NCI-H2171 (cell line): ENCODE measurements at places on chromosomes 16 and 17.

DNA sequence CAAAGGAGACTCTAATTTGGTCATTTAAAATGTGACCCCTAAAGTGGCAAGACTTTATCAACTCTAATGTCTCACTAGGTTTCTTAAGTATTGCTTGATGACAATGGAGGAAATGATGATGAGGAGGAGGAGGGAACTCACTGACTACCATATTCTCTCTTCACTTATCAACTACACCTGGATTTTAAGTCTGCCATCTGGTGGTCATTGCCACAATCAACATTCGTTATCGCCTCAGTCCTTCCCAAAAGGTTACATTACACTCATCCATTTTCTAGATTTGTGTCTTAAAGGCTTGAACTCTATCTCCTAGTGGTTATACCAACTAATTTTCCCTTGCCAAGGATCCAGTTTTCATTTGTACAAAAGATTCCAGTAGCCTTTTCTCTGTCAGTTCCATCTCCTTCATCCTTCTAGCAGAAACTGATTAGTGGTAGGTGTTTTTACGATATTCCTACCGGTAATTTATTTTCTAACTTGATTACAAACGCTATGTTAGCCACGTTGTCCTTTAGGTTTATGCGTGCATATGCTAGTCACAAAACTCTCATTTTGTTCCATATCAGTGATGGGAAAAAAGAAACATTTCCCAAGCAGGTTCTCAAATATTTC is 114.6 kb upstream of the NOG start:
- DNase-seq: no peak

DNA sequence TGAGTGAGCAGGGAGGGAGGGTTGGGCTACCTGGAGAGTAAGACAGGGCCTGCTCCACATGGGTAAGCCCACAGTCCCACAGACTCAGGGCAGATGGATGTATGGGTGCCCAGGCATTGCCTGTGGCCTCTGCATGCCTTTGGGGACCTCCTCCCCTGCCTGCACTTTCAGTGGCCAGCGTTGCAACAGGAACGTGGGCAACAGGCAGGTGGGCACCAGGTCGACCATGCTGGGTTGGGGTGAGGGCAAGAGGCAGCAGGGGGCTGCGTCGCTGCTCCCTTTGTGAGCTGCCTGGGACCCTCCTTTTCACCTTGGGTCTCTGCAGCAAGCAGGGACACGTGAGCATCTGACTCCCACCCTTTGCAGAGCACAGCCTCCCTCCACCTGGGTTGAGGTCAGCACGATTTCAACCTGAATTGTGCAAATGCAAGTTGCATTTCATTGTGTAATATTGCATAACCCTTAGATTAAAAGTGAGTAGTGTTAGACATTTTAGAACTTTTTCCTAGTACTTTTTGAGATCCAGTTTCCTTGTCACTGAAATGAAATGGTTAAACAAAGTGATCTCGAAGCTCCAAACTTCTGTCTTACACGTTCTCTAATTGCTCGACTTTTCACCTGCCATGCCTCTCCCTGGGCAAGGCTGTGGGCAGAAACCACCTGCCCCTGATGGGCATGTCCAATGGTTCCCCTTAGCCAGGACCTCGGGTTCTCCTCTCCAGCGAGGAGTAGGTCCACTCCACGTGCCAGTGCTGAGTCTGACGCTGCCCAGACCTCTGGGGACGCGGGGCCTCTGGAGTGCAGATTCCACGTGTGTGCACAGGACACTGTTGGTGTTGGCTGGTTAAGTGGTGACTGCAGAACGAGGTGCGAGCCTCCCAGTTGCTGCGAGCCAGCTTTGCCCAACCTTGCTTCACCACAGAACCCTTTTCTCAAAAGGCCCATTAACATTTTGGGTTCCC is 32.9 kb upstream of the IL17C start:
- no peak for DNase-seq

DNA sequence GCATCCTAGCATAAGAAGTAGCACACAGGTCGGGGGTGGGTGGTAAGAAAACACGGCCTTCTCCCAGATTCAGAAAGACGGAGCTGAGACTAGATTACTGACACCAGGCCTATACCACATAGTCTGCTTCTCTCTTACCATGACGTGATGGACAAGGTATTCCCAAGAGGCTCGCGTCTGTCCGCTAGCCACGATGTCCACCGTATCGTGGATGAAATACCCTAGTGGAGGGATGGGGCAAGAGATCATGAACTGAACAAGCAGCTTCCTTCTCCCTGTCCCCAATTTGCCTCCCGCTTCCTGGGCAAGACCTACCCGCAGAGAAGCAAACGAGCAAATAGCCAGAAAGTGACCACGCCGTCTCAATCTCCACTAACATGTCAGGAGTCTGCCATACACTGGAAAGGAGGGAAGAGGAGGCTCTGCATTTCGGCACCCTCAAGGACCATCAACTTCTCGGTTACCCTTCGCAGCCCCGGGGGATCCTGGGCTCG is 820 bp downstream of the TLCD1 start:
- peak; percentile 22 for DNase-seq

- DNase-seq: no peak
Measured at GRCh38 chr17:78236362-78237127, 5.1 kb downstream of the TMEM235 start.

DNA sequence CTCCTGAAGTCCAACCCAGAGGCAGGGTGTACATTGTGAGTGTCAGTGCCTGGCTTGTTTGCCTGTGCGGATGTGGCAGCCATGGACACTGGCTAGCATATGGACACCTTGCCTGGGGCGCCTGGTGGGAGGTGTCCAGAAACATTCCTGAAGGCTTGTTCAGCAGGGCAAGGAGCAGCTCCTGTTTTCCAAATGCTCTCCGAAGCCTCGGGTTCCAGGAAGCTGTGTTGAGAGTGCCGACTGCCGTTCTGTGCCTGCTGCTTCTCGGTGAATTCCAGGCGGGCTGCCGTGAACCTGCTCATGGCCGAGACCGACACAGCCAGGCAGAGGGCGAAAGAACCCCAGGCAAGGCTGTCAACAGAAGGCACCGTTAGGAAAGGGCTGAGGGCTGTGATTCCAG is 10.9 kb upstream of the DHRS7C start:
- DNase-seq: no peak

DNA sequence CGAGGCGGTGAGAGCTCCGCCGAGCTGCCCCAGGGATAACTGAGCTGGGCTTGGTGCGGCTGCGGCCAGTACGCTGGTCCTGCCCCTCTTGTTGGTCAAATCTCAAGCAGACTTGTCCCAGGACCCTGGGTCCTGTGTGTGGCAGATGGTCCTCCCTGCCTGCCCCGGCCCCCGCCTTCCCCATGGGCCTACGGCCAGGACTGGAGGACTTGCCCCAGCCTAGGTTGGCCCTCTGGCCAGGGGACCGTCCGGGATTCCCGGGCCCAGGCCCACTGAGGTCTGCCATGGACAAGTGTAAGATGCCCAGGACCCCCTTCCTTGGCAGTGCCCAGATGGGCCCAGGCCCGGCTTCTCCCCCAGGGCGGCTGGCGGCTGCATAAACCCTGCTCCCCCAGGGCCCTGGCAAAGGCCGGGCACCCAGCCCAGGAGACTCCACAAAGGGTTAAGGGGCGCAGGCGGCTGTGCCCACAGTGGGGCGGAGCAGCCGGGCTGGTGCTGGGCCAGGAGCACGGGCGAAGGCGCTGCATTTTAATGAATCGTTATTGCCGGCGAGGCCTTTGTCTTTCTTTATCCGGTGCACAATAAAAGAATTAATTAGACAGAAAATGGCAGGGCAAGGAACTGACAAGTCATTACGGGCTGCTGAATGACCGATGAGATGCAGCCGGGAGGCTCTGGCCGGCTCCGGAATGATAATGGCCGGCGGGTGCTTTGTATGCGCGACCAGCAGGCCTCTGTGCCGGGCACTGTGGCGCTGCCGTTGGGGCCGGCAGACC is 9.1 kb downstream of the SOX8 start:
- DNase-seq: no peak

DNA sequence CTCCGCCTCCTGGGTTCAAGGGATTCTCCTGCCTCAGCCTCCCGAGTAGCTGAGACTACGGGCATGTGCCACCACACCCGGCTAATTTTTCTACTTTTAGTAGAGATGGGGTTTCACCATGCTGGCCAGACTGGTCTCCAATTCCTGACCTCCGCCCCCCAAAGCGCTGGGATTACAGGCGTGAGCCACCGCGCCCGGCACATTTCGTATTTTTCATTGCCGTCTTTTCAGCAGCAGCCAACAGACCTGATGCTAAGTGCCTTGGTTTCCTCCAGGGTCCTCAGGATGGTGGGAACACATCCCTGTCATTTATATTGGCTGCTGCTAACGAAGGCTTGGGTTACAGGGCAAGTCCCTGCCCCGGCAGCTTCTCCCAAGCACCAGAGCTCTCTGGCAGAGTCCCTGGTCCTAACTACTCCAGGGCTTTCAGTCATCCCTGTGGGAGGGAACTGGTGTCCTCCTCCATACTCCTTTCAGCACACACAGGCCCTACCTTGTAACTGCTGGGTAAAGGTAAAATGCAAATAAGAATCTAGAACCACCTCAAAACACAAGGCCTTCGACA is 1.5 kb upstream of the RNF157 start:
- DNase-seq: no peak

DNA sequence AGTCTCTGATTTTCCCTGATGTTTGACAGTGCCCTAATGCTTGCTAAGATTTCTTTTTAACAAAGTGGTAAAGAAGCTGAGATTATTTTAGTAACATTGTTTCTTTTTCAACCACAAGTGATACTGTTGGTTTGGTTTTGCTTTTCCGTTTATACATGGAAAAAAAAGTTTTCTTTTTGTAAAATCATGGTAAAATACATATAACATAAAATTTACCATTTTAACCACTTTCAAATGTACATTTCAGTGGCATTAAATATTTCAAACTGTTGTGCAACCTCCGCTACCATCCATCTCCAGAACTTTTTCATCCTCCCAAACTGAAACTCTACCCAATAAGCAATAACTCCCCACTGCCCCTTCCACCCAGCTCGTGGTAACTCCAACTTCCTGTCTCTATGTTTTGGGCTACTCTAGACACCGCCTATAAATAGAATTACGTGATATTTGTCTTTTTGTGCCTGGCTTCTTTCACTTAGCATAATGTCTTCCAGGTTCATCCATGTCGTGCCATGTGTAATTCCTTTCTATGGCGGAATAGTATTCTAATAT is 4.6 kb downstream of the CIITA start:
- DNase-seq: no peak

- no peak for DNase-seq
Measured at GRCh38 chr16:21276090-21276489, 2.0 kb downstream of the CRYM start.

DNA sequence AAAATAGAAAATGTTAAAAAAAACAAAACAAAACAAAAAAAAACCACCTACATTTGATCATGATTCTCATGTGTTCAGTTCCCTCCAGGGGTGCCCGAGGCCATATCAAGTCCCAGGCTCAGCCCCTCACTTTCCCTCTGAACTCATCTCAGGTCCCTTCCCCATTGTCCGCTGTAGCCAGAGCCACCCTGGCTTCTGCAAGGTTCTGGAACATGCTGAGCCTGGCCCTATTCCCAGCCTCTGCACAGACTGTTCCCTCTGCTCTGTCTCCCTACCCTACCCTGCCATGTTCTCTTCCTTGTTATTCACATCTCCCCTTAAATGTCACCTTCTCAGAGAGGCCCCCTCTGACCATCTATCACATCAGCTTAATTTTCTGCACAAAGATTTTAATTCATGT is 46.9 kb downstream of the TK2 start:
- no peak for DNase-seq

GRCh38 chr17:57915985-57916757 is 39.0 kb downstream of the CUEDC1 start:
- DNase-seq: no peak

DNA sequence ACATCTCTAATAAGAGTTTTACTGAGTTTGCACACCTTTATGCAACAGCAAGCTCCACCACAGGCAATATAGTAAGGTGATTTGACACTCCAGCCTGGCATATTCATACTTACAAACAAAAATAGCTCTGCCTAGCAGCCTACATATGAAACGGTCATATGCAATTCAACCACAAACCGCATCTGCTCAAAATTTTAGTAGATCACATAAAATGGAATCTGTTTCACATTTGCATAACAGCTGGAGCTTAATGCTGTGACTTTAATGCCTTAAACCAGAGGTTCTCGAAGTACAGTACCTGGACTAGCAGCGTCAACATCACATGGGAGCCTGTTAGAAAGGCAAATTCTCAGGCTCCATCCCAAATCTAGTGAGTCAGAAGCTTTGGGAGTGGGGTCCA is 578.4 kb downstream of the CDH11 start:
- DNase-seq: no peak

DNA sequence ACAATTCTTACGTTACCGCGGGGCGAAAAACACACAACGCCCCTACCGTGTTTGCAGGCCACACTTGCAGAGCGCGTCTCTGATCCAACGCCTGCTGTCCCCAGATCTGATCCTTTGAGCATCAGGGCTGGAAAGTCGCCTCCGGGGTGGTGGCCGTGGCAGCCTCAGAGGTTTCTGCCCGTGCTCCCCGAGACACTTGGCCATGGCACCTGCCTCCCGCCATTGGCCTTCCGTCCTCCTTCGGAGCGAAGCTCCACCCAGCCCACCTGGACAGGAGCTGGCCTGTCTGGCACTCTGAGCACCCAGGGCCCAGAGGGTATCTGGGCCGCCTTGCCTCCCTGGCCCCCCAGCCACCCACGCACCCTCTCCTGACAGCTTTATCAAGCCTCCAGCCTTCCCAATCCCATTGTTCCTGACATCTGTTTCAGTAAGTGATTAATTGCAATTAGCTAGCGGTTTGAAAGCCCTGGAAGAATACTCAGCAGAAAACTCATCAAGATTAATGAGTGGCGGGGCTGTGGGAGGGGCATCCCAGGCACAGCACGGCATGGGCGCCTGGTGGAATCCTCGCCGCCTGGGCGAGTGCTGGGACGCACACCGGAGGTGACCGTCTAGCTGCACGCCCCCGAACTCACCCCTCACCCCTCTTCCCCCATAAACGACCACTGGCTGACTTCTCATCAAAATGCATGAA is 181.5 kb upstream of the GSE1 start:
- no peak for DNase-seq

- DNase-seq: no peak
Measured at GRCh38 chr17:48639136-48639535, 13.0 kb upstream of the HOXB9 start.

GRCh38 chr17:45752246-45752645 is 31.9 kb upstream of the CRHR1 start:
- DNase-seq: no peak

DNA sequence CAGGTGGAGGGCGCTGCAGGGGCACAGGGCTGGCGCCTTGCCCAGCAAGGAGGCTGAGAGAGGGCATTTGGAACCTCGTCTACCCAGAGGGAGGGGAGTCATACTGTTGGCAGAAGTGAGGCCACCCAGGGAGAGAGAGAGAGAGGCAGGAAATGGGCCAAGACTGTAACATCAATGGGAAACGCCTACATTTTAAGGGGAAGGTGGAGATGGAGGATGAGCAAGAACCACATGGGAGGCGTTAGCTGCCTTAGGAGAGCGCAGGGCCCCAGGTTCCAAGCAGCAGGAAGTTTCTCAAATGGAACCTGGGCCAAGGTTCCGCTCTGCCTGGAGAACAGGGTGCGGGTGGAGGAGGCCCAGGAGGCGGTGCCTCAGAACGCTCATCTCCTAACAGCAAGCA is 2.7 kb upstream of the WFDC1 start:
- DNase-seq: peak; percentile 61

- DNase-seq: no peak
Measured at GRCh38 chr17:65332375-65332774, 195.2 kb downstream of the RGS9 start.
